Activated T-helper 17 cell treated with anti-CD3 and anti-CD28 coated beads, Interleukin-2, amount 50 U/mL, for 72 hours (primary cell): ENCODE measurements at places on chromosomes 6 and 20. TPM values are rescaled to one million over a fixed set of nuclear protein-coding genes. Genes with fewer than 3 reads are reported as not detected.

TSPO2 gene
- not detected for total RNA-seq

CAPN11 gene
- total RNA-seq: not detected

COMMD7 gene
- total RNA-seq: 18.5 TPM

E2F1 gene
- 65.4 TPM for total RNA-seq

TBXT gene
- not detected for total RNA-seq

SPINT3 gene
- not detected for total RNA-seq

LSM2 gene
- 139 TPM for total RNA-seq

TRAPPC3L gene
- total RNA-seq: not detected

STMND1 gene
- 0.71 TPM for total RNA-seq

PAX1 gene
- not detected for total RNA-seq

TMEM239 gene
- not detected for total RNA-seq

PPIL6 gene
- total RNA-seq: not detected

DNA sequence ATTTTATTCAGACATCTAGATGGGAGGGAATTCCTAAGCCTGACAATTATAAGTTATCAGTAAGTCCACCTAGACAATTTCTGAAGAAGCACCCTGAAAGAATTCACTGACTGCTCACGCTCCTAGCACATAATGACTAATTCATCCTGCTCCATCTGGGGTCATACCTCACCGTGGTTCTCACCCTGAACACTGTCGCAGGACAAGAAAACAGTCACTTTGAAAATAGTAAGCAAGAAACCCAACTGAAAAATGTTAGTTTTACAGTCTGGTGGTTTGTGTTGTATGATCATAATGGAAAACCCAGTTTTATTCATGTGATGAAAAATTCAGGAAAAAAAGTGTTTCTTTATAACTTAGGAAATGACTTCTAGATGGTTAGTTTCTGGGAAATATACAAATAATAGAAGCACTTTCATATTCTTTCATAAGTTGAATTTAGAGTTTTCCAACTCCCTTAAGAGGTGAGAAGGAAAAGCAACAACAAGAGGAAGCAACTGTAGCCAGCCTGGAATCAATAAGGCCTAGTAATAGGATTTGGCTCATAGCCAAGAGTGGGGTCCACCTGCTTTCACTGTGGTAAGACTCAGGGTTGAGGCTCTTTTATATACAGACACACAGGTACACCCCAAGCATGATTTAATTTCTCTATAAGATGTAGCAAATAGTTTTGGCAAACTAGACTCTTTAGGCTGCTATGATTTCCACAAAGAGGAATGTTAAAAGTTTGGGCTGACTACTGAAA is 94.1 kb downstream of the HIVEP2 start:
- ATAC-seq: peak; percentile 63

- no peak for ATAC-seq
Measured at GRCh38 chr6:134849920-134850447, 99.9 kb downstream of the ALDH8A1 start.

DNA sequence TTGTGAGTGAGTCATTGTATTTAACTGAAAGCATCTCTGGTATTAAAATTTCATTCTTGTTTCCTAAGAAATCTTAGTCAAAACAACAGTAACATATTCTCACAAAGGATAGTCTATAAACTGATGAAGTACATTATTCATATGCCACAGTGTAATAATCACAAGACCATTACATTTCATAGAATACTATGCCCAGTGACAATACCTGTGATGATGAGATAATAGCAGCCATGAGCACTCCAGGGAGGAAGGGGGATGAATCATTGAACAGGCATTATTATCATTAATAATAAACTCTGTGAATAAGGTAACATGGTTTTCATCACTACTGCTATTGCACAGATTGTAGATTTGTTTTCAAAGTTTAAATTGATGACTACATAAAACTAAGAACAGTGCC is 667.9 kb downstream of the EPM2A start:
- no peak for ATAC-seq

- no peak for ATAC-seq
Measured at GRCh38 chr6:87904011-87904410, 143.6 kb upstream of the SPACA1 start.

GRCh38 chr6:156954191-156954590 is 177.0 kb downstream of the ARID1B start:
- no peak for ATAC-seq

- peak; percentile 86 for ATAC-seq
Measured at GRCh38 chr6:156028335-156029131, 572.9 kb upstream of the NOX3 start.

DNA sequence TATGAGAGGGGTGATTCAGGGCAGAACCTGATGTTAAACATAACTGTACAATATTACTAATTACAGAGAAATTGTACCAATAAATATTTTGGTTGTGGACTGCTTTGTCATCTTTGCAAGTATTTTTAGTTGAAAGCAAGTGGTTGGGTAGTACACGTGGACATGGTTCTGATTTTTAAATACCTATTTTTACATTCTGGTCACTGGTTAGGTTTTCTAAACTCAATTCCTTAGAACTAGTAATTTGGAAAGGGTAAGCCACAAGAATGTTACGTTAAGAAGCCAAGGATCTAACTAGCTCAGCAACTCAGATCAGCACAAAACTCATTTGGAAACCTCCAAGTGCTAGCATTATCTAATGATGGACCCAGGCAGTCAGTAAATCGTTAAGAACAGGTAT is 2.7 kb downstream of the EPB41L2 start:
- ATAC-seq: peak; percentile 9

GRCh38 chr20:33791959-33792597 is 19.1 kb upstream of the CHMP4B start:
- peak; percentile 67 for ATAC-seq

DNA sequence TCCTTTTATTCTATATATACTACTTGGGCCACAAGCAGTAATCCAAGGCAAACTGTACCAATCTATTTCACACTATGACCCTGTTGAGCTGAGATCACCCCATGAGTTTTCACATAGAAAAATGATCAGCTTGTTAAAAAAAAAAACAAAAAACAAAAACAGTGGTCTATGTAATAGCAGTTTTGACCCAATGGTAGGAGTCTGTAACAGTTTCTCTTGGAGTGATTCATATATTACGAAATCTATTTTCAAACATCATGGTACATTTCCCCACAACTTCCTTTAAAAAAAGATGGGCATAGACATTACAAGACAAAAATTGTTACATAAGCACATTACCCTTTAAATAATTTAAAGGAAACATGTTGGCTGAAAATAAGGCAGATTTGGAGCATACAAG is 78.1 kb downstream of the PRSS35 start:
- no peak for ATAC-seq

GRCh38 chr6:41153992-41154625 is at the start of gene TREML1:
TSS of gene TREML1 (minus strand) at chr6:41154347. CDS start at chr6:41154288, 59 bp downstream.
- ATAC-seq: no peak

GRCh38 chr6:134584847-134585516 is 267.1 kb upstream of the SGK1 start:
- no peak for ATAC-seq

- ATAC-seq: no peak
Measured at GRCh38 chr6:79737172-79737571, 106.0 kb downstream of the SH3BGRL2 start.

- ATAC-seq: peak; percentile 64
Measured at GRCh38 chr20:45254383-45255262, at the start of gene SLPI. TSS of gene SLPI (minus strand) at chr20:45254564. CDS start at chr20:45254543, 21 bp downstream.

DNA sequence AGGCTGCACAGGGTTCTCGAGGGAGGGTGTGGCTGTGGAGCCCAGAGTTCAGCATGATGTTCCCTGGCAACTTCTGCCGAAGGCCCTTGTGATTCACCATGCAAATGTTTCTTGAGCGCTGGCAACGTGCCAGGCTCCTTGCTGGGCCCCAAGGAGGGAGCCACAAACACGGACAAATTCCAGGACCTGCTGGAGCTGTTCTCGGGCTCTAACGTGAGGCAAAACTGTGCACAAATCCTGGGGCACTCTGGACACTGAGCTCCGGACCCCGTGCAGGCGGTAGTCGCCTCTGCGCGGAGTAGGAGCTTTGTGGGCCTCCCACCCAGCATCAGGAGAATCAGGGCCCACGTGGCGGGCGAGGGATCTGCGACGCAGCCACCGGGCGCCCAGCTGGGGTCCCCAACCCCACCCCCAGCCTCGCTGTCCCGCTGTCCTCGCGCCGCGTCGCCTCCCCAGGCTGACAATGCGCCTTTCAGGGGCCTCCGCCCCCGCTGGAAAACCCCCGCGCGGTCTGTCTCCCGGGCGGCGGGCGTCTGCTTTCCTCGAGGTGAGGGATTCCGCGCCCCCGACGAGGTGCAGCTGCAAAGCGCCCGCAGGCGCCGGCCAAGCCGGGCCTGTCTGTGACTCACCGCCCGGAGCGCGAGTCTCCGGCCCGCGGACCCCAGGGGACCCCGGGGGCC is 31.7 kb upstream of the SCUBE3 start:
- no peak for ATAC-seq

- no peak for ATAC-seq
Measured at GRCh38 chr6:163764565-163764964, 350.0 kb downstream of the QKI start.

- ATAC-seq: no peak
Measured at GRCh38 chr20:61587681-61588289, 335.7 kb downstream of the CDH4 start.

DNA sequence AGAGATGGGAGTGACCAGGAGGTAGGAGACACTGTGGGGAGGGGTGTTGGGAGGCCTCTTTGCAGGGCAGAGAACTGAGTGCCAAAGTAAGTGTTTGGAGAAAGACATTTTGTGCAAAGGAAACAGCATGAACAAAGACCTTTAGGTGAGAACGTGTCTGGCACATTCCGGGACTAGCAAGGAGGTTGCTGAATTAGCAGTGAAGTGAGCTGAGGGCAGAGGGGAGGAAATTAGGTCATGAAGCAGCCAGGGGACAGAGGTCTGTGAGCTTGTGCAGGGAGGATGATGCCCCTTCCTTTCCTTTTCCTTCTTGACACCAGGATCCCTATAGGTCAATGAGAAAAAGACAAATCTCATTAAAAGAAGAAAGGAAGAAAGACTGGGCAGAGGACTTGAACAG is 21.4 kb upstream of the AHCY start:
- no peak for ATAC-seq

GRCh38 chr6:129647044-129647443 is 62.9 kb downstream of the ARHGAP18 start:
- ATAC-seq: no peak

- no peak for ATAC-seq
Measured at GRCh38 chr6:69816569-69816968, 19.8 kb upstream of the LMBRD1 start.

GRCh38 chr20:48763216-48763914 is 64.4 kb downstream of the PREX1 start:
- ATAC-seq: no peak

- no peak for ATAC-seq
Measured at GRCh38 chr6:111086685-111087084, 618 bp upstream of the SLC16A10 start.

DNA sequence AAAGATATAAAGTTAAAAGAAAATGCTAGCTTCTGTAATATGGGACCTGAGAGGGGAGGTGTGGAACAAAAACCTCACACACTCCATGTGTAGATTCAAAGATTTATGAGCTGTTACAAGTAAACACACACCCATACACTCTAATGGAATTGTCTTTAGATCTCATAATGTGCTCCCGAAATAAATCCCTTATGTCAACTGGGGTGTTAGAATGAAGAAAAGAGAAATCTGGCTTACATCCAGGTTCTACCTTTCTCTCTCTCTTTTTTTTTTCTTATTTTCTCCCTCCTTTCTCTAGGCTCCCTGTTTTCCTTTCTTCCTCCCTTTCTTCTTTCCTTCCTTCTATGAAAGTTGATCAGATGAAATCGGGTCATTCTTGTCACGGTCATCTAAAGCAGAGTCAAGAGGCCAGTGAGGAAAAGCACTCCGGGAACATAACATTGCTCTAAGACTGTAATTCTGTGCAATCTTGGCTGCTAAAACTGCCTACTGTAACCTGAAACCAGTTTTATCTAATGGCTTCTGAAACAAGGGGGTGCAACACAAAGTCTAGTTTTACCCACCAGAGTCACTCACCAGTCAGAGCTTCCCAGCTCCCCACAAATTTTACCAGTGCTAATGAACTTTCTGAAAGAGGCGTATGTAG is 68.3 kb upstream of the BTBD3 start:
- ATAC-seq: no peak

- no peak for ATAC-seq
Measured at GRCh38 chr6:13079096-13079723, 249.1 kb downstream of the TBC1D7 start.

- peak; percentile 39 for ATAC-seq
Measured at GRCh38 chr6:143279385-143279784, 171.1 kb downstream of the ADAT2 start.
